ENCODE measurements at places on chromosomes 5 and 9.

DNA sequence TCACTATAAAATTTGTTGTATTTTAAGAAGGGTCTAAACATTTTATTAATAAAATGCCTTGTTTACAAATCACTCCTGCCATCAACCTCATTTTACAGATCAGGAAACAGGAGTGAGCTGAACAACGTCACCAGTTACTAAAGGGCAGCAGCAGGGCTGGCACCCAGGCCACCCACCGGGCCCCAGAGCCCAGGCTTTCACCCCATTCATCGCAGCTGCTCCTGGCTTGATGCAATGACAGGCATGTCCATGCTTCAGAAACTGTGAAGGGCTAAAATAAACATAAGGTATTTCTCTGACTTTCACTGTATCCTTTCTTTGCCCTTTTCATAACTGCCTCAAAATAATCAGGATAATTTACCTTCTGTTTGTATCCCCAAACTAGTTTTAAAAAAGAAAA is 18.1 kb downstream of the MED27 start:
- no peak for DNase-seq
- H3K4me1 ChIP-seq: peaks cover 14% of the 10 kb centered on the region
- no peaks in the 10 kb centered on the region for H3K36me3 ChIP-seq
- no peak overlapping the region for H3K27ac ChIP-seq

- H3K27me3 ChIP-seq: no peaks in the 10 kb centered on the region
- H3K36me3 ChIP-seq: no peaks in the 10 kb centered on the region
Measured at GRCh38 chr5:143094087-143094521, 309.4 kb downstream of the NR3C1 start.

GRCh38 chr5:112270299-112271293 is 148.5 kb downstream of the EPB41L4A start:
- H3K36me3 ChIP-seq: no peaks in the 10 kb centered on the region
- peaks cover 27% of the 10 kb centered on the region for H3K4me1 ChIP-seq
- H3K27ac ChIP-seq: peak overlapping the region; percentile 80
- no peaks in the 10 kb centered on the region for H3K27me3 ChIP-seq
- peak; percentile 61 for DNase-seq

DNA sequence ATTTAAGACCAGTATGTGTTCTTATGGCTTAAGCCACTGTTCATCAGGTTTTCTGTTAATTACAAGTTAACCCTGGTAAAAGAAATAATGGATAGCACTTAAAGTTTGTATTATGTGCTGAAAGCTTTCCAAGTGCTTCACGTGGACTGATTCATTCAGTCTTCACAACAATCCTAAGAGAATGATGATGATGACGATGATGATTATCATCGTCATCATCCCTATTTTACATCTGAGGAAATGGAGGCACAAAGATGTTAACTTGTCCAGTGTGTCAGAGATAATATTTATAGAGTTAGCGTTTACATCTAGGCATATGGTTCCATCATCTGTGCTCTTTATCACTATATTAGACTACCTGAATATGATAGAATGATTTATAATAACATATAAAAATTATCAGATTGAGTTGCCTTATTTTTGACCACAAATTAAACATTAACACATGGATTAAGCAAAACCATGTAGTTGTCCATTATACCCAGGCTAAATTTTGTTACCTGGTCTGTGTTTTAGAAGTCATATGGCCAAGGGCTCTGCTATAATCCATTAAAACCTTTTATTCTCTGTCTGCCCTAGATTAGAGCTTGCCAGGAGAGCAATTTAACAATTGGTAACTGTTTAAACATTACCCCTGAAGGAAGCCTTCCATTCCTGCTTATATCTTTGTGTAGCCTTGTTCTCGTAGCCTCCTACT is 102.3 kb upstream of the MAP3K1 start:
- H3K4me3 ChIP-seq: no peak overlapping the region
- no peaks in the 10 kb centered on the region for H3K36me3 ChIP-seq
- no peaks in the 10 kb centered on the region for H3K27me3 ChIP-seq
- DNase-seq: no peak

- DNase-seq: no peak
- H3K4me3 ChIP-seq: no peak overlapping the region
- no peaks in the 10 kb centered on the region for H3K4me1 ChIP-seq
- H3K27me3 ChIP-seq: no peaks in the 10 kb centered on the region
- H3K36me3 ChIP-seq: no peaks in the 10 kb centered on the region
Measured at GRCh38 chr5:56377573-56377972, 144.4 kb upstream of the ANKRD55 start.

GRCh38 chr5:138603249-138603920 is 28.2 kb upstream of the HSPA9 start:
- H3K4me3 ChIP-seq: no peak overlapping the region
- peak; percentile 53 for DNase-seq
- H3K36me3 ChIP-seq: no peaks in the 10 kb centered on the region
- H3K4me1 ChIP-seq: peaks cover 6% of the 10 kb centered on the region
- no peak overlapping the region for H3K27ac ChIP-seq

GRCh38 chr5:65061250-65061973 is 292.7 kb downstream of the CWC27 start:
- no peaks in the 10 kb centered on the region for H3K36me3 ChIP-seq
- no peak overlapping the region for H3K27ac ChIP-seq
- no peaks in the 10 kb centered on the region for H3K27me3 ChIP-seq

- no peaks in the 10 kb centered on the region for H3K36me3 ChIP-seq
- DNase-seq: peak; percentile 25
- H3K27ac ChIP-seq: peak overlapping the region; percentile 39
- no peaks in the 10 kb centered on the region for H3K27me3 ChIP-seq
Measured at GRCh38 chr5:1118738-1119137, 6.9 kb upstream of the SLC12A7 start.

DNA sequence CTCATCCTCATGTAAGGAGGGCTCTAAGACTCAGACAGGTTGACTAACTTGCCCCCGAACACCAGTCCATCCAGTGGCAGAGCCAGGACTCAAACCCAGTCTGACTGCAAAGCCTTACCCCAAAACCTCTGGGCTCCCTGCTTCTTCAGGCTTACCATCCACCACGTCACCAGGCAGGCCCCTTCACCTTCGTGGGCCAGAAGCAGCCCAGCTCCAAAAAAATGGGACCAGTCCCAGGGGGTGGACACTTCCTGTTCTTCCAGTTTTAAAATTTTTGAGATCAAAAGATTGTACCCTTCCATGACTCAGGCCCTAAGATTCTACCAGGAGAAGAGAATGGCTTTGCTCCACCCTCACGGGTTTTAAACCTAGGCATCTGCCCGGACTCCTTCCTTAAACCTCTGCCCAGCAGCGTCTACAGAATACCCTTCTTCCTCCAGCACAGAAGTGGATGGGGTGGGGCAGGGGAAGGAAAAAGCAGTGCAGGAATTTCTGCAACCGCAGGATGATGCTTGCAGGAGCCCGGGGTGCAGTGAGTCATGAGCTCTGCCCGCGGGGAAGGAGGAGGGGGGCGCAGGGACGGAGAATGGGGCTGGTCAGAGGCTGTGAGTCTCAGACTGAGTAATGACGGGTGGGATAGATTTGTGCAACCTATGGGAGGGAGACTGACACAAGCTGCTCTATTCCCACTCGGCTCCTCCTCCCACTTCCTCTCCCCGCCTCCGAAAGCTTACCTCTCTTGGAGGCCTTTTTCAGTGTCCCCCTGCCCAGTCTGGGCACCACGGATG is 50.4 kb upstream of the STXBP1 start:
- H3K27ac ChIP-seq: no peak overlapping the region
- no peaks in the 10 kb centered on the region for H3K36me3 ChIP-seq
- H3K4me1 ChIP-seq: peaks cover 33% of the 10 kb centered on the region
- peak; percentile 98 for DNase-seq
- H3K27me3 ChIP-seq: no peaks in the 10 kb centered on the region

DNA sequence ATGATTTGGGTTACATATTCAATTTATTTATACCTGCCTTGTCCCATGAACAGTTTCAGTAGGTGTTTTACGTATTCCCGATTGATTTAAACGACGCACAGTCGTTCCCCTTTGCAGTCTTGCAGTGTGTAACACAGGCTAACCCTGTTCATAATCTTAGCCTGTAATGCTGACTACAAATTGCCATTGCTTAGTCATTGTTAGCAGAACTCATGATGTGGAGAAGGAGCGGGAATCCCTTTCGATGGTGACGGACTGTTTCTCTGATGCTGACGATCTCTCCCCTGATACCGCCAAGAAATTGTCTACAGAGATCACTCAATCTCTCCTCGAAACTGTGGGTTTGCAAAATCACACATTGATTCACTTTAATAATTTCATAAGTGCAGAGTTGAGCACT is 93.2 kb downstream of the MRPL36 start:
- DNase-seq: no peak
- H3K27me3 ChIP-seq: no peaks in the 10 kb centered on the region
- peaks cover 10% of the 10 kb centered on the region for H3K4me1 ChIP-seq
- H3K4me3 ChIP-seq: no peak overlapping the region
- H3K27ac ChIP-seq: no peak overlapping the region

DNA sequence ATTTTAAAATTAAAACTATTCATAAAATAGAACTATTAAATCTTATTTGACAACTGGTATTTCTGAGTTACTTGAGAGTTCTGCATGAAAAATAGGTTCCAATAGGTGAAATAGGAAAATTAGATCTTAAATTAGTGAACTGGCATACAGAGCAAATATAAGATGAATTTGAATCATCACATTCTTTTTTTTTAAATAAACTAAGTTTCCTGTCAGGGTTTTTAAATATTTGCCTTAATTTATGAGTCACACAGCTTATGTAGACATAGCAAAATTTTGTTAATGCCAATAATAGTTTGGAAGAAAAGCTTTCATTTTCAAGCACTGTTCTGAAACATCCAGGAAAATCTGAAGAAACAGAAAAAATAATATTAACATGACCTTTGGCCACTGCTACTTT is 311.7 kb upstream of the HAPLN1 start:
- DNase-seq: no peak
- no peaks in the 10 kb centered on the region for H3K36me3 ChIP-seq
- H3K27me3 ChIP-seq: no peaks in the 10 kb centered on the region
- H3K4me1 ChIP-seq: no peaks in the 10 kb centered on the region

DNA sequence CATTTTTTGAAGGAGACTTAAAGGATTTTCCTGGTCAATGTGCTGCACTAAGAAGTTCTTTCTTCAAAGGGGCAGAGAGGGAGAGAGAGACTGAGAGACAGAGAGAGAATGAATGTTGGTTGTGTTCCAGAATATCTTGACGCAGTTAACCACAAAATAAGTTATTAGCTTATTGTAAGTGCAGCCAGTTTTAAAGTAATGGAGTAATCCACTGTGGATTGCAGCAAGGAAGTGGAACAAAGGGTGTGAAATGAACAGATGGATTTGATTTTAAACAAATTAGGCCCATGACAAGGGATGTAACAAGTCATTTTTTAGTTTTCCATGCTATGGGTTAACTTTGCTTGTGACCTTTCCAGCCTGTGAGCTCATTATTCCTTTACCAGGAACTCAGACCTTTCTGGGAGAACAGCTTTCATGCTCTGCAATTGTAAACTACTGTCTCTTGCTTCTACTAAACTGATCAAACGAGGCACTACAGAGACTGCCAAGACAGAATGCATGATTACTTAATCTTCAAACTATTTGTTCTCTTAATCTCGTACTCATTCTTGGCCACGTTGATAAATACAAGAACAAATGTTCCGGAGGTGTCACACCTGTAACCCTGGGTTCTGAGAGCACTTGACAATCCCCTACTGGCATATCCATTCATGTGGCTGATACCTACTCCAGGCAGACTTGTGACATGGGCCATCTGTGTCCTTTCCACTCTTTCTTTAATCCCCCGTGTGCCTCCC is 131.1 kb downstream of the TLE1 start:
- H3K27ac ChIP-seq: no peak overlapping the region
- H3K4me3 ChIP-seq: no peak overlapping the region
- no peaks in the 10 kb centered on the region for H3K4me1 ChIP-seq
- peaks cover 74% of the 10 kb centered on the region for H3K27me3 ChIP-seq

DNA sequence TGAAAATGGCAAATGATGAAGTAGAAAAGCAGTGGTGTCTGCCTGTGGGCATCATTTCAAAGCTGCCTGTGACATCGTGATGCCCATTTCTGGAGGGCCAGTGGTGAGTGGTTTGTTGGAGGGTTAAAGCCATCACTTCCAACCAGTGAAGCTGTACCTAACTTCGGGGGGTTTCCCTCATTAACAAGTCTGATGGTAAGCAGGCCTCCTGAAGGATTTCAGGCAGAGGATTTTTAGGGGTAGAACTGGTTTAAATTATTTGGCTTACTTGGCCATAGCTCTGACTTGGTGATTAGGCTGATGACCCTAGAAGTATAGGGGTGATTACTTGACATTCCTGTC is 10.7 kb downstream of the TNFAIP8 start:
- no peak overlapping the region for H3K4me3 ChIP-seq
- no peaks in the 10 kb centered on the region for H3K36me3 ChIP-seq
- no peaks in the 10 kb centered on the region for H3K27me3 ChIP-seq
- DNase-seq: no peak
- no peak overlapping the region for H3K27ac ChIP-seq
- H3K4me1 ChIP-seq: peaks cover 7% of the 10 kb centered on the region

DNA sequence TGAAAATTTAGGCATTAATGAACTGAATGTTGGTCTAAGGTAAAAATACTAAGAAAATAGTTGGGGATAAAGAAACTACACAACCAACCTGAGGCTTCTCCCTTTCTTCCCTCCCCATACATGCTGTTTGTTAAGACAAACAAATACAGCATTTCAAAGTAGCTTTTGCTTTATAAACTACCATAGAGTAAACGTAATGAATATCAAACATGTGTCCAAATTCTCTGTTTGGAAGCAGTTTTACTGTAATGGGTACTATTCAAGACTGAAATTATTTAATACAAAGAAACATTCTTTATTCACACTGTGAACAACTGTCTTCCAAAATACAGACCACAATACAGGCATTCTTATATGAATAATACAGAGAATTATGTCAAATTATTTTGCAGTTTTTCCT is 52.0 kb downstream of the SLC44A1 start:
- H3K4me3 ChIP-seq: no peak overlapping the region
- H3K4me1 ChIP-seq: peaks cover 53% of the 10 kb centered on the region
- no peak for DNase-seq
- no peaks in the 10 kb centered on the region for H3K27me3 ChIP-seq
- peak overlapping the region; percentile 67 for H3K27ac ChIP-seq

GRCh38 chr5:139371482-139372435 is 11.3 kb downstream of the SLC23A1 start:
- no peaks in the 10 kb centered on the region for H3K27me3 ChIP-seq
- peak overlapping the region; percentile 30 for H3K27ac ChIP-seq
- H3K4me1 ChIP-seq: no peaks in the 10 kb centered on the region
- peaks cover 36% of the 10 kb centered on the region for H3K36me3 ChIP-seq
- no peak overlapping the region for H3K4me3 ChIP-seq

DNA sequence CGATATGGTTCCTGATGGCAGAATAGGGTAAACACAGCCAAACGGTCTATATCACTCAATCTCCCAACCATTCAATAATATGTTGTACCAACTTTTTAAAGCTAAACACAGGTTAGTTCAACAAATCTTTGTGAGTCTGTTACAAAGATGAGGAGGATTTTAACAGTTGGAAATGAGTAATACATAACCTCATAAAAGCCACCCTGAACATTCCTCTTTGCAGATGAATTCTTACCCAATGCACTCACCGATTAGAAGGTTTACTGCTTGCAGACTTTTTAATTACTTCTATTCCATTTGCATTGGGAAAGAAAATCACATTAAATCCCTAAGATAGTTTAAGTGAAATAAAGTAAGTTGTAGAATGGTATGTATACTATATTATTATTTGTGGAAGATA is 23.3 kb upstream of the TRMT10B start:
- H3K4me3 ChIP-seq: no peak overlapping the region
- no peak overlapping the region for H3K27ac ChIP-seq
- H3K27me3 ChIP-seq: peaks cover 17% of the 10 kb centered on the region
